GDM1 (cell line): ENCODE measurements at places on chromosomes 6 and 20.

- no peak for DNase-seq
Measured at GRCh38 chr20:21049305-21049828, 56.8 kb downstream of the LINC00237 start.

- DNase-seq = no peak
Measured at GRCh38 chr20:17463711-17464110, 67.5 kb downstream of the BFSP1 start.

DNA sequence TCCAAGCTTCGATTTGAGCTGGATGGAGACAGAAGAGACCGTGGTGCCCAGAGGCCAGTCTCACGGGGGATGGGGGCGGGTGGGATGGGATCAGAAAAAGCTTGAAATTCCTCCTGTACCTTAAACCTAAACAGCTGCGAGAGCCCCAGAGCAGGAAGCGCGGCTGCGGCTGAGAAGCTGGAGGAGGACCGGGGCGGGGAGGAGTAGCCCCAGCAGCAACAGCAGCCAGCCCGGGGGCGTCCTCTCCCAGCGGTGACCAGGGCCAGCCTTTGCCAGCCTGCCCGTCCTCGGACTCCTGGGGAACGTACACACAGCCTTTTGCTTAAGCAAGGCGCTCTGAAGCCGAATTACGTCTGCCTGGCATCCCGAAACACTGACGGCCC lies 17.4 kb upstream of the PRDM13 start:
- DNase-seq = no peak

- no peak for DNase-seq
Measured at GRCh38 chr6:4264601-4265000, 129.2 kb upstream of the ECI2 start.

DNA sequence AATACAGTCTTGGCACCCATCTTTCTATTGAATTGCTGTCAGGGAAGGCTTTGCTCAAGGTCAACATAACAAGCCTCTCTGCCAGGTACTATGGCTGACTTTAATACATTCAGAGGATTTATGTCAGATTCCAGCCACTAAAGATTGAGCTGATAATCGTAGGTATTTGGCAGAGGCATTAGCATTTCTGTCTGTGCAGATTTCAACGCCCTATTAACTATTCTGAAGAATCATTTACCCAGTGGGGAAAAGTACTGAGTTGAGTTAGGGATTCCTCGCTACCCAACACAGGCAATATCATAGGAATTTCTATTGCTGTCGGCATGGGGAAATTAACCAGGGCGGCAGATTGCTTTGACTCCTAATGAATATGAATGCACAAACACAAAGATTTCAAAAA lies 233.7 kb upstream of the SPTLC3 start:
- DNase-seq = no peak
